Esophagus squamous epithelium (tissue), 5 donors: ENCODE measurements at places on chromosomes 7 and 10. TPM values are rescaled to one million over a fixed set of nuclear protein-coding genes. Genes with fewer than 3 reads are reported as not detected.

Gene UCMA
- total RNA-seq = not detected

Gene ADARB2
- total RNA-seq = 3.5 TPM

Gene C7orf57
- 0.88 TPM for total RNA-seq

Gene CNTNAP2
- 2.3 TPM for total RNA-seq

Gene NPSR1
- total RNA-seq = not detected

DNA sequence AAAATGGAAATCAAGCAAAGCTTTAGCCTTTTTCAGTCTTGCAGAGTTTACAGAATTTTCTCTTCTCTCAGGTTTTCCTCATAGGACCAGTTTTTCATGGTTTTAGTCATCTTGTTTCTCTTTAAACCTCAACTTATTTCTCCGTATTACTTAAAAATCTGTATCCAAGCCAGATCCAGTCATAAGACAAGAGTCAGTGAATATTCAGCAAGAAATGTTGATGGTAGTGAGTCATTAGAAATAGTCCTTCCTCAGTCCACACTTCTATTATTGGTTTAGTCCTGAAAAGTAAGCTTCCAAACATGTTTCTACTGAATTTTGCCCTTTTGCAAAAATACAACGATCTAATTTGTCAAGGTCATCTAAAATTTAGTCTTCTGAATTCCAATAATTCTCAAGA is 107.0 kb downstream of the VIM start:
- DNase-seq = no peak

GRCh38 chr7:87110778-87111177 is 41.5 kb upstream of the DMTF1 start:
- no peak for DNase-seq

GRCh38 chr10:86709396-86710185 is 41.3 kb downstream of the LDB3 start:
- no peak for DNase-seq

DNA sequence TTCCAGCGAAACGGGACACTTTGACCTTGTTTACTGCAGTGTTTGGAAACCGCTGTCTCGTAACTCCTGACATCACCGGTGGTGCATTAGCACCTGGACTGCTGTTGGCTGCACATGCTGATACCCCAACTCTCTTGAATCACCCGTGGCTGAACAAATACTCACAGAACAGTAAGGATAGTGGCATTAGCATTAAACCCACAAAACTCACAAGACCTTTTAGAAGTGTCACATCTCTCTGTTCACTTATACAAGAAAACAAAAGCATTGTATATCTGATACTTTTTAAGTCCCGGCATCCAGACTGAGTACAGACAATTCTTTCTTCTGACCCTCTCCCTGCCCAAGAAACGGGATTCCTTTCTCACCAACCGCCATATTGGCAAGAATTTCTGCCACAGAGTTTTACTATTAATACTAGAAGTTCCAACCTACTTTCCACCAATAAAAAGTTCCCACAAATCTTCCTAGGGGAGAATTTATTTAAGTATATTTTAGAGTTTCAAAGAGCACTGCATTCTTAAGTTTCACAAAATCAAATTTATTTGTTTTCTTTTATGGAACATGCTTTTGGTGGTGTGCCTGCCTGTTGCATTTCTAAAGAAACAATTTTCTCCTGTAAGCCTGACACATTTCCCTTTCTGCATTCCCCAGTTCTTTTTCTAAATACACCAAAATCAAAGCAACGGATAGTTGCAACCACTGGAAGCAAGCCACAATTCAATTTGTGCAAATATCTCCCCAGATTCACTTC is 208.4 kb upstream of the KLF14 start:
- no peak for DNase-seq

DNA sequence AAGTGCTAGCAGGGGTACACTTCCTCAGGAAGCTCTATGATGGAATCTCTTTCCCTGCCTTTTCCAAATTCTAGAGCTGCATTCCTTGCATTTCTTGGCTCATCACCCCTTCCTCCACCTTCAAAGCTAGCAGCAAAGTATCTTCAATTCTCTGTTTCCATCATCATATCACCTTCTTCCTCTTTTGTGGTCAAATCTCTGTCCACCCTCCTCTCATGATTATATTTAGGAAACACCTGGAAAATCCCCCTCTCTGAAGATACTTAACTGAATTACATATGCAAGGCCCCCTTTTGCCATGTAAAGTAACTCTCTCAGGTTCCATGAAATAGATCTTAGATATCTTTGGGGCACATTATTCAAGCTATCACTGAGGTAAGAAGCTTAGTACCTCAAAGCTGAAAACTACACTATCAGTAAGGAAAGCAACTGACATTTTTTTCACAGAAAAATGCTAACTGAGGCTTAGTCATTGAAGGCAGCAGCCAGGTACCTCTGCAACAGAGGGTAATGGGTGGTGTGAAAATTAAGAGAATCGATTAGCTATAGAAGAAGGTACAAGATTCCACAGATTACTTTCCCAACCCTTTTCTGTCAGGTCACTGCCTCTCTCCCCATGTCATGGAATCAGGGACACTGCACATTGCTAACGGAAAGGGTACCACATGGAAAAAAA is 197.3 kb downstream of the MACC1 start:
- no peak for DNase-seq
